ENCODE measurements at places on chromosomes 11 and 22.

GRCh38 chr11:80520507-80520887 is 1079.7 kb upstream of the TENM4 start:
- H3K4me3 ChIP-seq = no peak overlapping the region
- DNase-seq = no peak
- H3K27me3 ChIP-seq = no peaks in the 10 kb centered on the region
- no peaks in the 10 kb centered on the region for H3K4me1 ChIP-seq
- no peaks in the 10 kb centered on the region for H3K36me3 ChIP-seq

DNA sequence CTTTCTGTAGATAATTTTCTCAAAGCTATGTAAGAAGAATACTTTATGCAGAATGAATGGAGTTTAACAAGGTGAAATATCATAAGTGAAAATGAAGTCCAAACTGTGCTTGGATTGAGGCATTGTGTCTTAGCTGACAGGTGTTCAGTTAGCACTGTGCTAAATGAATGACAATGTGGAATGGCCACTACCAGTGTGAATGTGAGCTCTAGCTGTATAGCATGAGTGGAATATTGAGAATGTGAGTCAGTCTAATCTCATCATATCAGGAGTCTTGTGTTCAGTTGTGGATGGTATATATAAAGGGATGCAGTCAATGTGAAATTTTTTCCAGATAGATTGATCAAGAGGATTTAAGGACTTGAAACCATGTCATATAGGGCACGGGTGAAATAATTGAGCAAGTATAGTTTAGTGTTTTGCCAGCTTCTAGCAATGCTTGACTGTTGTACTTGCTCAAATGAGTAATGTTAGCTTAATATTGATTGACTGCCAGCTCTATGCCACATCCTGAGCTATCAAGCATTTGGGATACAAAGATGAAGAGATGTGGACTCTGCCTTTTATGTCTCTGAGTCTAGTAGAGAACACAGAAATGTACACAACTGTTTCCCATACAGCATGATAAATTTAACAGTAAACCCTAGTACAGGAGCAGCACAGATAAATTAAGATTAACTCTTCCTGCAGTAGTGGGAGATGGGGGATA is 10.6 kb upstream of the RAG2 start:
- H3K36me3 ChIP-seq = no peaks in the 10 kb centered on the region
- H3K27me3 ChIP-seq = no peaks in the 10 kb centered on the region
- no peak for DNase-seq
- no peaks in the 10 kb centered on the region for H3K4me1 ChIP-seq
- no peak overlapping the region for H3K27ac ChIP-seq

- H3K4me1 ChIP-seq = no peaks in the 10 kb centered on the region
- no peaks in the 10 kb centered on the region for H3K27me3 ChIP-seq
- no peak for DNase-seq
These were observed 155.7 kb downstream of the ATG16L2 start for GRCh38 chr11:72969894-72970335.

DNA sequence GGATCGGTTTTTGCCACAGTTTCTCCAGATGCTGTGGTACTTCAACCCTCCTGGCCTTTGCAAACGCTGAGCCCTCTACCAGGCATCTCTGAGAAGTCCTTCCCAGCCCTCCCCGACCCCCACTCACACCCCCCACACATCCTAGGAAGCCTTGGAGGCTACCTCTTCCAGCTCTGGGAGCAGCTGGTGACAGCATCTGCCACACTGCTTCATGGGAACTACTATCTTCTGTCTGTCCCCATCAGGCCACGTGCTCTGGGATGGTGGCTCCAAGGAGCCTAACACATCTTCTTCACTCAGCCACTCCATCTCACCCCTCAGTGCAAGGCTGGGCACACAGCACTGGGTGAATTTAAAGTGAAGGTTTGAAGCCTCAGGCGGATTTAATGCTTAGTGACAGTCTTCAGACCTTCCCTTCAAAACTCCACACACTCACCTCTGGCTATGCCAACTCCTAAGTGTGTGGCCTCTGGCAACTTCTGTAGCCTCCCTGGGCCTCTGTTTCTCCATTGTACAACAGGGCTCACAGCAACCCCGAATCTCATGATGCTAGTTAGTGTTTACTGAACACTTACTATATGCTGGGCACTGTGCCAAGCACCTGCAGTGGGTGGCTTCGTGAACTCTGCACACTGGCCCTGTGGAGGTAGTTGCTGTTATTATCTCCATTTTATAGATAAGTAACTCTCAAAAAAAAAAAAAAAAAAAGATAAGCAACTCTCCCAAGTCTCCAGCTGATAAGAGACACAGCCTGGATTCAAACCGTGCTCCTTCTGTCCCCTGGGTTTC is 7.3 kb upstream of the TP53I11 start:
- H3K27ac ChIP-seq = no peak overlapping the region
- no peaks in the 10 kb centered on the region for H3K27me3 ChIP-seq
- no peak overlapping the region for H3K4me3 ChIP-seq
- no peak for DNase-seq
- no peaks in the 10 kb centered on the region for H3K4me1 ChIP-seq

DNA sequence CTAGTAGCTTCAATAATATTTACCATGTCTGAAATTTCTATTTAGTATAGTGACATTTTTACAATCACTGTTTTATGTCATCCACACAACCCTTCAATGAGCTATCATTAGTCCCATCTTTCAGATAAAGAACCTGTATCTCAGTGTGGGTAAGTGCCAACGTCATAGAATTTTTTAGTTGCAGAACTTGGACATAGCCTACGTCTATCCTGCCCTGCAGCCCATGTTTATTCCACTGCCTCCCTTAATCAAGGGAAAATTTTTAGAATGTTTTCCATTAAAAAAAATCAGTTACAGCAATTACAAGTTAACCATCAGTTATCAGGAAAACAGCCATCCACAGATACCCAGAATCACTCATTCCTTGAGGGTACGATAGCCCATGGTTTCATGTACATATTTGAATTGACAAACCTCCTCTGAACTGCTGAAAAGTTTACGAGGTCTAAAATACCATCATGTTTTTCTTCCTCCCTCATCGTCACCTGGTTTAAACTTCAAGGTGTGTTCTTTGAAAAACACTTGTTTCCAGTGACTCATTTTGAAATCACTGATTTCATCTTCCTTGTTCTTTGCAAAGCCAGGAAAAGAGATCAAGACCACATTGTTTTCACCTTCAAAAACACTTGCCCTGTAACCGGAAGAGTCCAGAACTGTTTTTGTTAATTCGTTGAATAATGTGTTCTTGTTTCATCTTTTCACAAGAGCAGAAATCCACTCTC is 100.9 kb downstream of the FAM76B start:
- no peaks in the 10 kb centered on the region for H3K36me3 ChIP-seq
- no peaks in the 10 kb centered on the region for H3K27me3 ChIP-seq
- no peaks in the 10 kb centered on the region for H3K4me1 ChIP-seq
- H3K27ac ChIP-seq = peak overlapping the region; percentile 78

DNA sequence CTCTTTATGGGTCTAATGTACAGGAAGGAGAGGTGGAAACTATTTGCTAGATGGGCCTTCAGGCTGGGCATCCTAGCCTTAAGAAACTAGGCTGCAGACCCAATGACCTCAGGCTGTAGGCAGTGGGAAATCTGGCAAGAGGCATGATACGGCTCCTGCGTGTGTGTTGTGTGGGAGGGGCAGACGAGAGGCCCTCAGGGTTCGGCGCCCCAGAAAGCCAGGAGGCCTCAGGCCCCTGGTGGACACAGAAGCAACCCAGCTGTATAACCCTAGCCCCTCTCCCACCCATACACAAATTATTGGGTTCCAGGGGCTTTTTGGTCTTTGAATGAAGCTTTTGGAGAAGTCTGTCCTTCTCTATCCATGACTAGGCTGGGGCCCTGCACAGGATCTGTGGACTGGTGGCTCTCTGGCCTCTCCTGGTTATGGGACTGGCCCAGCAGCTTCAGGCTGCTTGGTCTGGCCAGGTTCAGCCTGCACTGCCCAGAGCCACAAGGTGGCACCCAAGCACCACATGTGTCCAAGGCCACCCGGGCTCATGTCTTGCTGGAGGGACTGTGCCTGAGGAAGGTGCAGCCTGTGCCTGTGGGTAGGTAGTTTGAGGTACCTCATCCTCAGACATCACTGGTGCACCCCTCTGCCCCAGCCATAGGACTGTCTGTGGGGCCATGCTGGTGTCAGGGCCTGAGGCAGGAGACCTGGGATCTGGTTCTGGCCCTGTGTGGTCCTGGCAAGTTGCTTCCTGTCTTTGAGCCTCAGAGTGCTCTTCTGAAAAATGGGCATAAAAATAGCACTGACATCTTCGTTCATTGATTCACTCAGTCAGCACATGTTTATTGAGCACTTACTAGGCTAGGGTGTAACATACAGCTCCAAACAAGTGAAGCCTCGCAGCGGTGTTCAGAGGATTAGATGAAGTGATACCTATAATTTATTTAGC is 87.5 kb downstream of the RRM1 start:
- H3K27ac ChIP-seq = no peak overlapping the region
- no peaks in the 10 kb centered on the region for H3K36me3 ChIP-seq
- no peak overlapping the region for H3K4me3 ChIP-seq
- H3K27me3 ChIP-seq = no peaks in the 10 kb centered on the region
- H3K4me1 ChIP-seq = no peaks in the 10 kb centered on the region

Data from breast epithelium (tissue), 4 donors.